Activated T-cell treated with anti-CD3 and anti-CD28 coated beads, Interleukin-2, amount 50 U/mL, for 72 hours (primary cell): ENCODE measurements at places on chromosomes 7 and 10.

- H3K27ac ChIP-seq: no peak overlapping the region
- H3K4me3 ChIP-seq: no peak overlapping the region
- H3K36me3 ChIP-seq: no peaks in the 10 kb centered on the region
- no peak for DNase-seq
- no peaks in the 10 kb centered on the region for H3K27me3 ChIP-seq
Measured at GRCh38 chr10:19620811-19621210, 195.4 kb upstream of the PLXDC2 start.

DNA sequence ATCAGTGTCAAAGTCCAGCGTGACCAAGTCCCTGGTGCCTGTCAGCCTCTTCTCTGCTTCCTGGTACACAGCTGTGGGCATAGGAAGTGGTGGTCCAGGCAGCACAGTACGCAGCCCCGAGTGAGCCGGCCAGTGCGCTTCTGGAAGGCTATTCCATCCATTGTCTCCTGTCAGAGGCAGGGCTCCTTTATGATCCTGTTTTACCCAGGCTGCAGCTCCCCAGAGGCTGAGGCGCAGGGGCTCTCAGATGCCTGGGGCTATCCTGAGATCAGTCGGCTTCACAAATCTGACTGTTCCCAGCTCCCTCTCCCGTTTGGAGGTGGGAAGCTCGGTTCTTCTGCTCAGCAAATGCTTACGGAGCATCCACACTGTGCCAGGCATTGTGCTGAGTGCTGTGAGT, 70.3 kb downstream of the LANCL2 start:
- no peak overlapping the region for H3K27ac ChIP-seq
- DNase-seq: no peak
- peaks cover 41% of the 10 kb centered on the region for H3K4me1 ChIP-seq
- H3K36me3 ChIP-seq: no peaks in the 10 kb centered on the region
- no peaks in the 10 kb centered on the region for H3K27me3 ChIP-seq

GRCh38 chr10:114310346-114310745, 71.3 kb downstream of the VWA2 start:
- H3K36me3 ChIP-seq: no peaks in the 10 kb centered on the region
- no peak overlapping the region for H3K4me3 ChIP-seq
- DNase-seq: no peak
- H3K27ac ChIP-seq: no peak overlapping the region

GRCh38 chr7:9776900-9777299, 1196.8 kb upstream of the PHF14 start:
- no peak for DNase-seq
- no peaks in the 10 kb centered on the region for H3K4me1 ChIP-seq
- H3K27me3 ChIP-seq: no peaks in the 10 kb centered on the region
- no peak overlapping the region for H3K4me3 ChIP-seq
- peaks cover 1% of the 10 kb centered on the region for H3K36me3 ChIP-seq

GRCh38 chr7:110347081-110347480, 743.8 kb upstream of the LRRN3 start:
- no peak overlapping the region for H3K27ac ChIP-seq
- DNase-seq: no peak
- no peaks in the 10 kb centered on the region for H3K36me3 ChIP-seq
- no peaks in the 10 kb centered on the region for H3K27me3 ChIP-seq
- no peaks in the 10 kb centered on the region for H3K4me1 ChIP-seq
- H3K4me3 ChIP-seq: no peak overlapping the region

DNA sequence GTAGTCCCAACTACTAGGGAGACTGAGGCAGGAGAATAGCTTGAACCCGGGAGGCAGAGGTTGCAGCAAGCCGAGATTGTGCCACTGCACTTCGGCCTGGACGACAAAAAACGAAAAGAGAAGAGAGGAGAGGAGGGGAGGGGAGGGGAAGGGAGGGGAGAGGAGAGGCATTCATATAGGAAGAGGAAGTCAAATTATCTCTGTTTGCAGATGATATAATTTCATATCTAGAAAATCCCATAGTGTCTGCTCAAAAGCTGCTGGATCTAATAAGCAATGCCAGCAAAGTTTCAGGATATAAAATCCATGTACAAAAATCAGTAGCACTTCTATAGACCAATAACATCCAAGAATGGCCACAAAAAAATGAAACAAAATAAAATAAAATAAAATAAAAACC, 120.3 kb downstream of the LMBR1 start:
- H3K27ac ChIP-seq: no peak overlapping the region
- DNase-seq: no peak
- peaks cover 68% of the 10 kb centered on the region for H3K4me1 ChIP-seq

DNA sequence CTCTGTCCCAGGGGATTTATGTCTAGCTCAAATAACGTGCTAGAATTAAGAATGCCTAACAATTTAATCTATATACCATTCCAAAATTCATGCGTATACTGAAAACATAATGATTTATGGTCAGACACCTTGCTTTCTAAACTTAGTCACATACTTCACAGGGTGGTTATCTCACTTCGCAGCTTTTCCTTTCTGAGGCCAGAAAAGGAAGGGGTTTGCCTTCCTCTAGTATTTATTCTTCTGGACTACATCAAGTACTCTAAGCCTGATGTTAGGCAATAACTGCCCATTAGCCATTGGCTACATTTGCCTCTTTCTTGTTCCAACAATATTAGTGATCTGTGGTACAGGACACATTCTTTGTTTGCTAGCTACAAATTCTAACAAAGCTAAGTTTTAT, 72.6 kb upstream of the FHIP2A start:
- H3K36me3 ChIP-seq: no peaks in the 10 kb centered on the region
- no peak overlapping the region for H3K4me3 ChIP-seq
- no peaks in the 10 kb centered on the region for H3K4me1 ChIP-seq
- peaks cover 24% of the 10 kb centered on the region for H3K27me3 ChIP-seq
- no peak for DNase-seq

DNA sequence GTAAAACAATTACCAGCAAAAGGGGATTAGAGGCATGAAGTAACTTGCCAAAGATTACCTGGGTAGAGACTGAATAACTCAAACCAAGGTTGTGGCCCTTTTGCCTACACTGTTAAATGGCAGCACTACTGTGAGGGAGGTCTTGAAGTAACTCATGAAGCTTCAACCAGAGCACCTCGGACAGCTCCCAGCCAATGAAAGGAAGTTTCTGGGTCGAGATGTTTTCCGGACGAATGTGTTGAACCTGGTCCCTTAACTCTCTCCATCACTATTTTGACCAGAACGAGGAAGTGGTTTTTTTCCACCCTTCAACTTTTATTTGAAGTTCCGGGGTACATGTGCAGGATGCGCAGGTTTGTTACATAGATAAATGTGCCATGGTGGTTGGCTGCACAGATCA, 133.6 kb upstream of the PRKCQ start:
- no peaks in the 10 kb centered on the region for H3K36me3 ChIP-seq
- no peak overlapping the region for H3K4me3 ChIP-seq
- no peak for DNase-seq
- peaks cover 50% of the 10 kb centered on the region for H3K27me3 ChIP-seq

- no peak for DNase-seq
- H3K4me3 ChIP-seq: no peak overlapping the region
- H3K27me3 ChIP-seq: no peaks in the 10 kb centered on the region
- H3K36me3 ChIP-seq: no peaks in the 10 kb centered on the region
- no peaks in the 10 kb centered on the region for H3K4me1 ChIP-seq
Measured at GRCh38 chr10:18226336-18226735, 86.1 kb downstream of the CACNB2 start.

DNA sequence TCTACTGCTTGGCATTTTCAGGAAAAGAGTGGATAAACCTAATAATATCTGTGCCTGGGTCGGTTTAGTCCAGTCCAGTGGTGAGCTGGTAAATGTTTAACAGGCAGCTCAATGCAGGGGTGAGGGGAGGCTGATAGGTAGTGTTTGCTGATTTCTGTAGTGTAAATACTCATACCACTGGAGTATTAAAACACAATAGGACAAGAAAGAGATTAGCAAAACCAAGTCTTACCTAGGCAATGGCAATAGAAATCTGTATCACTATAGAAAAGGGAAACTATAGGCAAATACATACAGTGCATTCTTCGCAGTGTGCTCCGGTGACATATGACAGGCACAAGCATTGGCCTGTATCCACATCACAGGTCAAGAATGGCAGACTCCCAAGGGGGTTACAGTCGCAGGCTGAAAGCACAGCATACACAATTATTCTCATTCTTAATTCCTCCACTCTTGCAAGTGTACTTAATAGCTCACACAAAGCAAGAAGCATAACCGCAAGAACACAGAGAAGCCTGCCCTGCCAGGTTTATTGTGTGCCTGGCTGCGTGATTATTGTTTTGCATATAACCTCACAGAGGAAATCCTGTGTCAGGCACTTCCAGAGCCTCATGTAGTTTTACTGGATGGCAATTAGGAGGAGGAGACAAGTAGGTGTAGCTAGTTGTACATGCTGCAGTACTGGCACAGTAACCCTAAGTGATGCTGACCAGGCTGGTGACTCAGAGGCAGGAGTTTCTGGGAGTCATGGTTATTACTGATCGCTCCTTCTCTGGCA, 35.0 kb downstream of the LAMB4 start:
- H3K4me1 ChIP-seq: no peaks in the 10 kb centered on the region
- H3K27ac ChIP-seq: no peak overlapping the region
- no peak overlapping the region for H3K4me3 ChIP-seq
- H3K27me3 ChIP-seq: peaks cover 41% of the 10 kb centered on the region
- H3K36me3 ChIP-seq: no peaks in the 10 kb centered on the region

DNA sequence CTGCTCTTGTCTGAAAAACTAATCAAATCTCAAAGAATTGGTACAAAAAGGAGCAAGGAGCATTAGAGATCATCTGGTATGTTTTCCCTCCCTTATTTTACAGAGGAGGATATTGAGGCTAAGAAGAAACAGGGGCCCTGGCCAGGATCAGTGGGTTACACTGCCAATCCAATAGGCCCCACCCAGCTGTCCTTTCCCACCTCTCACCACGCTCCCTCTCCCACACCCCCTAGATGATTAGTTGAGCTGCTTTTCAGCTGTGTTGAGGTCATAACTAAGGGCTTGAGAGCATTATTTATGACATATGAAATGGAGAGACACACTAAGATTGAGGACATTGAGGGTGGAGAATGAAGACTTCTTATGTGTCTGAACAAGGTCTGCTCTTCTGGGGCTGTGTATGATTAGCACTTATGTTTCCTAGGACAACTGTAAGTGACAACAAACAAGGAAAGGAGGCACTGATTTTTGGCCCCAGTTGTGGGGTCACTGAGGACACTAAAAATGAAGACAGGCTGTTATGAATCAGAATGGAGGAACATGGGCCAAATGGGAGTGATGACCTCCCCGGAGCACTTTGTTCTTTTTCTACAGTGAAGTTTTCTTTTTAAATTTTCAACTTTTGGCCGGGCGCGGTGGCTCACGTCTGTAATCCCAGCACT, 26.5 kb downstream of the VWA2 start:
- H3K27me3 ChIP-seq: no peaks in the 10 kb centered on the region
- H3K36me3 ChIP-seq: no peaks in the 10 kb centered on the region
- no peak for DNase-seq
- no peak overlapping the region for H3K27ac ChIP-seq

DNA sequence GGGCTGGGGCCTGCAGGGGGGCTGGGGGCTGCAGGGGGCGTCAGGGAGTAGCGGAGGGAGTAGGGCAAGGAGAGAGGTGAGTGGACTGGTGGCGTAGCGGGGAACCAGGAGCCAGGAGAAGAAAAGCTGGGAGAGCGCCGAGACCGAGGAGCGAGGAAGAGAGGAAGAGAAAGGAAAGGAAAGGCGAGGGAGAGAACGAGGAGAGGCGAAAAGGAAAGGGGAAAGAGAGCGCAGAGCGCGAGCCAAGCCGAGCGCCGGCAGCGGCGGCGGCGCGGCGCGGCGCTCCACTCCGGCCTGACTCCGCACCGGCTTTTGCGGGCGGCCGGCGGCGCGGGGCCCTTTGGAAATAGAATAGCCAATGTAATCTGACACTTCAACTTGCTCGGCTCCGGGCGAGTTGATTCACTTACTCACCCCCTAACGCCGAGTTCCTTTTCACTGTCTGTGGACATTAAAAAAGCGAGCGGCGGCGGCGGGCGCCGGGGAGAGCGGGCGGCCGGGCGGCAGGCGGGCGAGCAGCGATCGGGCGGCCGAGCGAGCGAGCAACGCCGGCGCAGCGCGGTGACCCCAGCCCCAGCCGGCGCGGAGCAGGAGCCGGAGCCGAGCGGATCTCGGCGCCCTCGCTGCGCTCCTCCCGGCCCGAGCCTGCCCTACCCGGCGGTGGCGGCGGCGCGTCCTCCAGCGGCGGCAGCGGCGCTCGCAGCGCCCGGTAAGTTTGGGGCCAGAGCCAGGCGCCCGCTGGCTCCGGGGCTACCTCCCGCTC, at the start of gene ZMIZ1:
Gene ZMIZ1 (plus strand): TSS at position 405 of the 763 bp plus-strand sequence. CDS start 132,667 bp downstream, outside the sequence.
- H3K27ac ChIP-seq: peak within 1 kb of the TSS; percentile 50
- no peaks in the 10 kb centered on the region for H3K36me3 ChIP-seq
- H3K4me1 ChIP-seq: peaks cover 38% of the 10 kb centered on the region

- no peaks in the 10 kb centered on the region for H3K36me3 ChIP-seq
- H3K4me3 ChIP-seq: no peak overlapping the region
- no peak for DNase-seq
- H3K27me3 ChIP-seq: peaks cover 39% of the 10 kb centered on the region
- no peak overlapping the region for H3K27ac ChIP-seq
Measured at GRCh38 chr10:122474131-122474818, 12.9 kb downstream of the HTRA1 start.

DNA sequence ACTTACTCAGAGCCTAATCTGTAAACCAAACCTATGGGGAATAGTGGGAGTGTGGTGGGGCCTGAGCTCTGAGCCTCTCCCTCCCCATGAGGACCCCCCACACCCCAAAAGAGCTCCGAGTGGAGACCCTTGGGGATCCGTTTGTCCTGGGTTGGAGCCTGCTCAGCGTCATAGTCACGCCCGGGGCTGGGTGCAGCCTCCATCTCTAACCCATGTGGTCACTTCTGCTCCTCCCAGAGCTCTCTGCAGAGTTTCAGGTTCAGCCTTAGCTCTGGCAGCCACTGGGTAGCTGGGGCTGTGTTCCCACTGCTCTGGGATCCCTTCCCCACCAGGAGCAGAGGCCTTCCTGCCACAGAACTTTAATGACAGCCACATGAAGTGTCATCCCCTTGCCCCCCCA, 25.9 kb downstream of the PFKFB3 start:
- no peak for DNase-seq
- H3K36me3 ChIP-seq: peaks cover 15% of the 10 kb centered on the region
- H3K27ac ChIP-seq: no peak overlapping the region
- H3K27me3 ChIP-seq: no peaks in the 10 kb centered on the region

GRCh38 chr10:3395041-3395440, 222.5 kb upstream of the PITRM1 start:
- no peaks in the 10 kb centered on the region for H3K36me3 ChIP-seq
- no peaks in the 10 kb centered on the region for H3K4me1 ChIP-seq
- H3K27me3 ChIP-seq: peaks cover 28% of the 10 kb centered on the region
- no peak overlapping the region for H3K27ac ChIP-seq
- no peak for DNase-seq
- H3K4me3 ChIP-seq: no peak overlapping the region

GRCh38 chr10:89377705-89378637, at the start of gene IFIT1B:
IFIT1B (plus strand) TSS chr10:89378056; CDS start chr10:89378136, 80 bp downstream.
- H3K27me3 ChIP-seq: no peaks in the 10 kb centered on the region
- no peak within 1 kb of the TSS for H3K4me3 ChIP-seq
- no peaks in the 10 kb centered on the region for H3K36me3 ChIP-seq
- H3K4me1 ChIP-seq: peaks cover 6% of the 10 kb centered on the region
- H3K27ac ChIP-seq: no peak within 1 kb of the TSS
